ENCODE measurements at places on chromosomes 12 and 14. TPM values are rescaled to one million over a fixed set of nuclear protein-coding genes. Genes with fewer than 3 reads are reported as not detected.

GRCh38 chr14:79724934-79725717 lies 486.2 kb downstream of the DIO2 start:
- DNase-seq = no peak

DNA sequence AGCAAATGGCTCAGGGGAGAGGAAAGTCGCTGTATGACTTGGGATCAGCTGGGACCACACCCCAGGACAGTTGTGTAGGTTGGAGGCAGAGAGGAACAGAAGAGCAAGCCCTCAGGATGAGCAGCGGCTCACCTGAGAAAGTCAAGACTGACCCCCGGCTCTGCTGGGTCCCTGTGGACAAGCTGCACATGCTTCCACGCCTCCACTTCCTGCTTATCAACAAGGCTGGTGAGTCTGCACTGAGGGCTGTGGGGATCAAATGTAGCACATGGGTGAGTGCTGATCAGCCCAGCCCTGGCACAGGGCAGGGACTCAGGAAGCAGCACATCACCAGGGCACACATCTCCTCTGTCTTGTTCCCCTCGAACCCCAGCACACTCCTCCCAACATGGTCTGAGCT lies 92.1 kb downstream of the CHGA start:
- no peak for DNase-seq

GRCh38 chr12:109626378-109627115 lies 53.0 kb downstream of the MVK start:
- DNase-seq = no peak

The SERPINA9 gene
- not detected for total RNA-seq

The C12orf60 gene
- total RNA-seq = 0.36 TPM

The GPRC5D gene
- not detected for total RNA-seq

The ALG10 gene
- total RNA-seq = 5.9 TPM

The STAB2 gene
- under 0.01 TPM for total RNA-seq

The PZP gene
- total RNA-seq = not detected

All from omental fat pad (tissue), 4 donors.